ENCODE measurements at places on chromosomes 7 and 10.

DNA sequence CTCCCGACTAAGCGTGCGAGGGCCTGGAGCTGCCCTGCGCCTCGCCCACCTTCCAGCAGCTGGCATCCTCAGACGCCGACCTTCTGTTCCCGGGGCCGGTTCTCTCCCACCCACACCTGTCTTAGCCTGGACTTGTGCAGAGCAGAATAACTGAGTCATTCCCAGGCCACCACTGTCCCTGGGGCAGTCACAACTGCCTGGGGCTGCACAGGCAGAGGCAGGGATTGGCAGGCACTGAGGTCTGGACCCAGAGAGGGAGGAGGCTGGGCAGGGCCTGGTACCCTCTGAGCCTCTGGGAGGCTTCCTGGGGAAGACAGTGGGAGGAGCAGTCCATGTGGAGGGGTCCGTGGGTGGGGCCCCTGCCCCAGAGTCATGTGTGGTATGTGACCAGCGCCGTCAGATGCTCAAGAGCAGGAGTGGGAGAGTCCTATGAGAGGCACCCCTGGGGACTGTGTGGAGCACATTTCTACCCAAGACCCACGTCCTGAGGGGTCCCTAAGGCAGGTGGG is 74.3 kb downstream of the NKX6-2 start:
- DNase-seq, result no peak

- no peak for DNase-seq
These were observed 75.9 kb downstream of the NRBF2 start for GRCh38 chr10:63208986-63209385.

GRCh38 chr7:70720191-70720873 is 411.6 kb upstream of the GALNT17 start:
- no peak for DNase-seq

DNA sequence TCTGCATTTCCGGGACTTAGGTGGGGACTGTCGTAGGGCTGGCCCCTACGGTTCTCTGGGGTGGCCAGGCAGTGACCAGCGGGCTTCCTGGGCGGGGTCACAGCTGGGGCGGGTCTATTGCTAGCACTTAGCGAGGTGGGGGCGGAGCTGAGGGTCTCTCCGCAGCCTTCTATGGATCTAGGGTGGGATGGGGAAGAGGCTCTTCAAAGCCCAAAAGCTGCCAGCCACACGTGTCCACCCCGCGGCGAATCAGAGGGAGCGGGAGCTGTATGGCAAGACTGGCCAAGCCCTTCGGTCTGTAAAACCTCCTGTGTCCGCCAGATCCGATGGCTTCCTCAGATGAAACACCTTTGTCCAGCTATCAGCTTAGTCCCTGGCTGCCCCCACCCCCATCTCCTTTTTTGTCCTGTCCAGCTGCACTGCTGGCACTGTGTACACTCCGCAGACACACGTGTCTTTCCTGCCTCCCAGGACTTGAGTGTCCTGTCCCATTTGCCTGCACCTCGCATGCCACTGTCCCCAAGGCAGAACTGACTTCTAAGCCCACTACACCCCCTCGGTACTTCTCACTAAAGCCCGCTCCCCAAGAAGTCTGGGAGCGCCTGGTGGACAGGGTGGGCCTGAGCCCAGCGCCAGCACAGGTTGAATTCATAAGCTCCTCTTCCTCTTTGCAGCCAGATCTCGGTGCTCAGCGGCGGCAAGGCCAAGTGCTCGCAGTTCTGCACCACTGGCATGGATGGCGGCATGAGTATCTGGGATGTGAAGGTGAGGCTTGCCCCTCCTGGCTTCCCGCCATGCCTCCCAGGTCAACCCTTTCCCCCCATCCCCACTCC is 14.8 kb downstream of the PDAP1 start:
- no peak for DNase-seq

- no peak for DNase-seq
These were observed 279.9 kb upstream of the MKLN1 start for GRCh38 chr7:131047651-131048304.

GRCh38 chr7:50265968-50266634 is 38.4 kb upstream of the IKZF1 start:
- no peak for DNase-seq

DNA sequence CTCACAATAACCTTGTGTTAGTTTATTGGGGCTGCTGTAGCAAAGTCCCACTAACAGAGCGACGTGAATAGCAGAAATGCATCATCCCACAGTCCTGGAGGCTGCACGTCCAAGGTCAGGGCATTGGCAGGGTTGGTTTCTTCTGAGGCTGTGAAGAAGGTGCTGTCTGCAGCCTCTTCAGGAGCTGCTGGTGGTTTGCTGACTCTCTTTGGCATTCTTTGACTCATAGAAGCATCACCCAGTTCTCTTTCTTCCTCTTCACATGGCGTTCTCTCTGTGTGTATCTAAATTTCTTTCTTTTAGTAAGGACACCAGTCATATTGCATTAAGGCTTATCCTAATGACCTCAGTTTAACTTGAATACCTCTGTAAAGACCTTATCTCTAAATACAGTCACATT is 428.4 kb upstream of the KLF6 start:
- DNase-seq, result no peak

DNA sequence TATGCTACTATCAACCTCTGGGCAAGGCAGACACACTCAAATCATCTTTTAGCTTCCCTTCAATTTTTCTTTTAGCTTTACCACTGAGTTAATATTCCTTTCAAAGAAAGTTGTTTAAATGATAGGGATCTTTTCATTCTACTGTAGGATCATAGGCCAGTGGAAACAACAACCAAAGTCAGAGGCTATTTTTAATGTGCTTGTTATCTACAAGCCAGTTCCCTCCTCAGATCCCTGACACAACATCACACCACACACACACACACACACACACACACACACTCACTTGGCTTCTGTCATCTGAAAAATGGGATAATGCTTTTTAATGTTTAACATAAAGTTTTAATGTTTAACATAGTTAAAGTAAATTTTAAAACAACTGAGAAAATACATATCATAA is 106.7 kb upstream of the CAV2 start:
- no peak for DNase-seq

DNA sequence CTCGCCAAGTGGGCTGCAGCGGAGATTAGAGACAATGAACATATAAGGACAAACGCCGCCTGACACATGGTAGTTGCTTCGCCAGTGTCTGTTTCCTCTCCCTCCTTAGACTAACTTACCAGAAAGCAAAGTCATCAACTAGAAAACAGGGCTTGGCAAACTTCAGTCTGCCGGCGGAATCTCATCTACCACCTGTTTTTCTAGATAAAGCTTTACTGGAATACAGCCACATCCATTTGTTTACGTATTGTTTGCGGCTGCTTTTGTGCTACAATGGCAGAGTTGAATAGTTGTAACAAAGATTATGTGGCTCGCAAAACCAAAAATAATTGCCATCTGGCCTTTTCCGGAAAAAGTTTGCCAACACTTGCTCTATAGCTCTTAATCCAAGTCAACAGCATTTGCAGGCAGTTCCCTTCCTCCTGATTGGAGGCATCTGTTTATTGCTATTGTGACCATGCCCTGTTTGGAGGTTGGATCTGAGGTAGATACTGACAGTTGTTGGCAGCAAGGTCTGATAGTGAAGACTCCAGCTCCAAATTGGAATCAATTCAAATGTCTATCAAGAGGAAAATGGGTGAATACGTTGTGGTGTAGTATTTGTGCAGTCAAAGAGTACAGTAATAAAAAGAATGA is 260.6 kb downstream of the POU6F2 start:
- DNase-seq, result no peak

DNA sequence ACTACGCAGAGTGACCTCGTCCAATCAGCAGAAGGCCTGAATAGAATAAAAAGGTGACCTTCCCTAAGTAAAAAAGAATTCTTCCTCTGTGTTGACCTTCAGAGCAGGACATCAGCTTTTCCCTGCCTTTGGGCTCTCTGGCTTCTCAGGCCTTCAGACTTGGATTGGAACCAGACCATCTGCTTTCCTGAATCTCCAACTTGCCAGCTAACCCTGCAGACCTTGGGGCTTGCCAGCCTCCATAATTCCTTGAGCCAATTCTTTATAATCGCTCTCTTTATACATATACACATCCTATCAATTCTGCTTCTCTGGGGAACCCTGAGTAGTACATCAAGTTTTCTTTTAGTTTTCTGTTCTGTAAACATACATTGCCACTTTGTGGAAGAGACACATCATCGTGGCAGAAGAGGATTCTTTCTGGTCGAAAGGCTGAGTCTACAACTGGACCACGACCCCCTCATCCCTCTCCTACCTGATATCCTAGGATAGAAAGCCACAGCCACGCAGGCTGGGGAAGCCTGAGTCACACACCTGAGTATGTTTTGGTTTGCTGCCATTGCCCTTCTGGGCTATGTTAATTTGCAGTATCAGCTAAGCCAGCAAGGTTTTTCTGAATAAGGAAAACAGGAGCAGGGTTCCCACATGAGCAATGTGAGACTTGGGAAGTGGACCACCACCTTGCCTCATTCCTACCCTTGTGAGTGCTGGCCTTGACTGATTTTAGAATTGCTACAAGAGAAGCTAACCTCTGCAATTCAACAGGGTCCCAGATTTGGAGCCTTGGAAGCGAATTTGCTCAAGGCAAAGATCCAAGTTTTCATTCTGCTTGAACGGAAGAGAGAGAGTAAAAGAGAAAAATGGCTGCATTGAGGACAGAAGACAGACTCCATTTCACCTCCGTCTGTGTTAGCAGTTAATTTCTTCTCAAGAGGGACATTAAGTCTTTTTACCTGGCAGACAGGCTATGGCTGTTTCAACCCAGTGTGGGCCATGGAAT is 445.2 kb upstream of the FZD8 start:
- DNase-seq, result no peak

- no peak for DNase-seq
These were observed 17.9 kb upstream of the HMX3 start for GRCh38 chr10:123117644-123118417.

- DNase-seq, result no peak
These were observed 8.7 kb upstream of the ESYT2 start for GRCh38 chr7:158837790-158838637.

- DNase-seq, result no peak
These were observed 2.8 kb upstream of the FLNC start for GRCh38 chr7:128827248-128827958.

DNA sequence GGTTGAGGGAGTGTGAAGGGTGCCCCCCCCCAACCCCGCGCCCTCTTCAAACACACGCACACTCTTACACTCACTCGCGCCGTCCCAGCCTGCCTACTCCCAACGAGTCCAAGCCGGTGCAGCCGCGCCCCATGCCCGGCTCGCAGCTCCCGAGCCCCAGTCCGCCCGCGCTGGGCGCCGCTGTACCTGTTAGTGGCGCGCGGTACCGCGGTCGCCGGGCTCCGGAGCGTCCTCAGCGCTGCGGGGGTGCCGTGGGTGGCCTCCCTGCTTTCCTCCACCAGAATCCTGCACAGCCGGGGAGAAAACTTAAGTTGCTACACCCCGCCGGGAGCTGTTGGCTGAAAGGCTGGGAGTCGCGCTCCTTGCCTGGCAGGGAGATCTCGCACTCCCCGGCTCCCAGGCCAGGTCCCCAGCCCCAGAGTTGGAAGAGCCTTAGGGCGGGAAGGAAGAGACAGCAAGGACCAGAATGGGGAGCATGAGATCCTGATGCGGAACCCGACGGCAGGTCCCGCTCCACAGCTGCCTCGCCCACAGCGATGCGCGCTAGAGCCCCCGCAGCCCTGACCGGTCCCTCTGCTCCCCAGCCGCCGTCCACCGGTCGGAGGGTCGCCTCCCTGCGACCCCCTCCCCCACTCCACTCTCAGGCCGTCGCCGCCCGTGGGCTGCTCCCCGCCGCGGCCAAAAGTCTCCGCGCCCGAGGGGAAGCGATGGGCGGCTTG is 863 bp downstream of the ST8SIA6 start:
- no peak for DNase-seq

GRCh38 chr10:50937230-50937907 is 51.9 kb upstream of the A1CF start:
- DNase-seq, result no peak

DNA sequence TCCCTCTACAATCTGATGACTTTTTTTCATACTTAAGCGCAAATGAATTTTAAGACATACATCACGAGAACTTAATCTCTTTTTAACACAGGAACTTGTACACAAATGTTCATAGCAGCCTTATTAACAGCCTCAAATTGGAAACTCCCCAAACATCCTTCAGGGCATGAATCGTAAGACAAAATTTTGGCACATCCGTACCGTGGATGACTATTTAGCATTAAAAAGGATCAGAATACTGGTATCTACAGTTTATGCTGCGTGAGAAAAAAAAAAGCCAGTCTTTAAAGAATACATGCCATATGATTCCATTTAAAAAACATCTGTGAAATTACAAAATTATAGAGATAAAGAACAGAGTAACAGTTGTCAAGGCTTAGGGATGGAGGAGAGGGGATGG is 46.8 kb downstream of the PDE1C start:
- no peak for DNase-seq

DNA sequence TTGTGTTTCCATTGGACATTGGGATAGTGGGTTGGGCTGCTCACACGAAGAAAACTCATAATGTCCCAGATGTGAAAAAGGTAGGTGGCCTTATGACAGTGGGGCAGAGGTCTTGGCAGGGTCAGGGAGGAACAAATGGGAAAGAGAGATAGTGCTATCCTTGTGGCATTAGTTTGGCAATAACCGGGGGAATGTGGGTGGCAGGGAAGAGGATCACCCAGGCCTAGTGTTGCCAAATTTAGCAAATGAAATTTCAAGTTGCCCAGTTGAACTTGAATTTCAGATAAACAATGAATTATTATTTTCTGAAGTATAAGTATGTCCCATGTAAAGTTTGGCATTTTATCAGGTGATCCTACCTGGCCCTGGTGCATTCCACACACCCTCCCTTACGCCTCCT is 789 bp downstream of the PDE6C start:
- DNase-seq, result peak; percentile 61

- no peak for DNase-seq
These were observed 12.7 kb downstream of the TASOR2 start for GRCh38 chr10:5697342-5697741.

DNA sequence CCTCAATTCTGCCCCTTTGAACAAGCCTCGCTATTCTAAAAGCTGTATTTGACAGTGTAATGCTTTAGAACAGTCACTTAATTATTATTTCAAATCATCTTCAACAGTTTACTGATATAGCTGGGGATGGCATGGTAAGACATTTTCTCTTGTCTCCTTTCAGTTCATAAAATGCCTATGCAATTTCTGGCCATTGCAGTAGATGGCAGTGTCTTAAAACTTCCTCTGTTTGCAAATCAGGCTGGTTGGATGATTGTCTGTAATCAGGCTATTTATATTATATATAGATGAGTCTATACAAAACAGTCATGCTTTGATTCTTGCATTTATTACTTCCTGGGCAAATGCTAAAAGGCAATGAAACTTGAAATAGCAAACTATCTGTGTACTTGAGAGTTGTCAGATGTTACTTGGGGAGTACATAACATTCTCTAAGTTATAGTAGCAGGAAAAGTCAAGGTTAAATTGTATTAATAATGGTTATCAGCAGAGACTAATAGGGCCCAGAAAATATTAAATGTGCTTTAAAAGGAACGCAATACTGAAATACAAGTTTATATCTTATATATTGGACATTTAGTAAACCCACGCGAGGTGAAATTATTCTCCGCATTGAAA is 55.5 kb upstream of the LHFPL3 start:
- peak; percentile 5 for DNase-seq

DNA sequence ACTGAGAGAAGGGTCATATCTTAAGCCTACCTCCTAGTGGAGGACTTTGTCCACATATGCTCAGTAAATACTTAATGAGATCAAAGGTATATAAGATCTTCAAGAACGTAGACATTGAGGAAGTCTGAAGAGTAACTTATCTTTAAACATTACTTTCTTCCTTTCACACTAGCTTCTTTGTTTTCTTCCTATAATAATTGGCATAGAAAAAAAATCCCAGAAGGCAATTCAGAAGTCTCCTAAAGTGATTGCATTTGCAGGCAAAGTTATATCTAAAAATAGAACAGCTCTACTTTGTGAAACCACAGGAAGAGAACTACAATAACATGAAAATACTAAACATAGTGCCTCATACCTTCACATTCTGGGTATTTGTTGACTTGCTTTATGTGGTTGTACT is 150.4 kb downstream of the PPP1R3A start:
- no peak for DNase-seq

Data from inflammatory macrophage (primary cell).